HTR-8/SVneo (cell line): ENCODE measurements at places on chromosomes 5 and 9.

DNA sequence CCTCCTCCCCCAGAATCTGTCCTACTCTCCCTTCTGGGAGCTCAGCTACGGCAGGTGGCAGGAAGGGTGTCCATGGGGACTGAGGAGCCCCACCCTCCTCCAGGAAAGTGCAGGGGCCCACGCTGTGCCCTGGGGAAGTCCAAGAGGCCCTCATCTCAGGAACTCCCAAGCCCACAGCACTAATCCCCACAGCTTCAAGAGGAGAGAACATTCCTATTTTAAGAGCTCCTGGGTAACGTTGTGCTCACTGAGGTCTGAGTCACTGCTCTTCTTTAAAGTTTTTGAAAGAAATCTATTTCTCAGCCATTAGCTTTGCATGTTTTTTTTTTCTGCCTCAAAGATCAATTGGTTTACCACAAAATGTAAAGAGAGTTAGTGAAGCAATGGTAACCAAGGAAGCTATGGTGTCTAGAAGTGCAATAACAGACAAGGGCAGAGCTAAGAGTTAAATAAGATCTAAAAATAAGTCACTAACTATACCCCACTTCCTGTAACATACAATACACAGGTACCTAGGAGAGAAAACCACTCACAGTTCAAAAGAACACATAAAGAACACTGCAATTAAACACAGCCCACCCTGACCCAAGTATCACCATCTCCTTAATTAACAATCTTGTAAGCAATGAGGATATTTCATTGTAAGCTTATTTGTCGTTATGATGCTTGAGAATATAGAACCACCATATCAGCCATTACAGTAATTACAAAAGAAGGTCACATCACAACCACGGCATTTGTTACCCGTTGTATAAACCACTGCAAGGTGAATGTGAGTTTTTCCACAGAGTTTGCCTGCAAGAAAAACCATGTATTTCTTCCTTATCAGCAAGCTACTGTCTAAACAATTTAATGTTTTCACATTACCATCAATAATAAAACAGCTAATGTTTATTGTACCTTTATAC, 382.3 kb upstream of the SLC30A5 start:
- DNase-seq, result no peak

DNA sequence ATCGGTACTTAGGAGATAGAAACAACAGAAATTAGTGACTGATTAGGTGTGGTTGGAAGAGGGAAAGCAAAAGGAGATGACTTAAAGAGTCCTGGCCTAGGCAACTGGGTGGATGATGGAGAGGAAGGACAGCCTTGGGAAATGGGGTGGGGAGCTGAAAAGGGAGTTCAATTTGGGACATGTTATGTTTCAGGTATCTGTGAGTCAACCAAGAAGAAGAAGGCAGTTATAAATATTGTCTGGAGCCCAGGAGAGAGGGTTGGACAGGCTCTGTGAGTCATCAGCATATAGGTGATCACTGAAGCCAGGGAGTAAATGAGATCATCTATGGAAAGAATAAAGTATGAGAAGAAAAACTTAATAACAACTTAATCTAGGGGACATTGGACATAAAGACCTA, 357.7 kb downstream of the NPR3 start:
- DNase-seq, result no peak

GRCh38 chr5:111953351-111954127, 196.5 kb upstream of the NREP start:
- DNase-seq, result no peak

GRCh38 chr9:101434998-101435397, 576 bp downstream of the ALDOB start:
- DNase-seq, result no peak

GRCh38 chr9:124286292-124286931, 28.7 kb downstream of the NEK6 start:
- peak; percentile 81 for DNase-seq

DNA sequence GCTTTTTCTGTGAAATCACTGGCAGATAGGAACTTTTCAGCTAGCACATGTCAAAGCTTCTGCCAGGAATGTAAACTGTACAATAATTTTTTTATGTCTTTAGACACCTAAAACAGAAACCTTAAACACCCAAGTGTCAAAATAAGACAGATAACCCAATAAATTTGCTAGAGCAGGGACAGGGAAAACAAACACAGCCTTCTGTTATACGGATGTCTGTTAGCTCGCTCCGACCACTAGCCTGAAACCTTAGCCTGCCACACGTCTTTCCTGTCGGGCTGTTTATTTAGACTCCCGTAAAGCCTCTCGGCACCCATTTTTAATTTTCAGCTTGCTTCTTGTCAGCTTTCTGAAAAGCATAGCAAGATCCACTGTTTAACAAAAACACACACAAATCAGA, 355.4 kb upstream of the SLC24A2 start:
- no peak for DNase-seq

DNA sequence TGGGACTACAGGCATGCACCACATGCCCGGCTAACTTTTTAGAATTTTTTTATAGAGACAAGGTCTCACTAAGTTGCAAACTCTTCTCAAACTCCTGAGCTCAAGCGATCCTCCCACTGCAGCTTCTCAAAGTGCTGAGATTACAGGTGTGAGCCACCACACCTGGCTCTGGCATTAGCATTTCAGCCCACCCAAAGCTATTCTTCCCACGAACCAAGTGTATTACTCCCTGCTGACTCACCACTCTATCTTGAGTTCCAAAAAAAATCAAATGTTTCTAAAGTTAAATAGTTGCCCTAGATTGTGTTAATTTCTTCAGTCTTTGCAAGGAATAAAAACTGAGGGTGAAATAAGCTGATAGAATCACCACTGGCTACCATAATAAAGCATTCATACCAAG, 205.5 kb downstream of the ARRDC3 start:
- DNase-seq, result no peak

- DNase-seq, result no peak
Observed at GRCh38 chr9:96885424-96885823, 31.1 kb upstream of the ZNF782 start.

- DNase-seq, result no peak
Observed at GRCh38 chr5:90824436-90824835, 265.8 kb downstream of the ADGRV1 start.

GRCh38 chr5:167219298-167219697, 1072.1 kb upstream of the WWC1 start:
- no peak for DNase-seq

- no peak for DNase-seq
Observed at GRCh38 chr5:120512068-120512467, 48.0 kb downstream of the PRR16 start.
